ENCODE measurements at places on chromosomes 5 and 9.

DNA sequence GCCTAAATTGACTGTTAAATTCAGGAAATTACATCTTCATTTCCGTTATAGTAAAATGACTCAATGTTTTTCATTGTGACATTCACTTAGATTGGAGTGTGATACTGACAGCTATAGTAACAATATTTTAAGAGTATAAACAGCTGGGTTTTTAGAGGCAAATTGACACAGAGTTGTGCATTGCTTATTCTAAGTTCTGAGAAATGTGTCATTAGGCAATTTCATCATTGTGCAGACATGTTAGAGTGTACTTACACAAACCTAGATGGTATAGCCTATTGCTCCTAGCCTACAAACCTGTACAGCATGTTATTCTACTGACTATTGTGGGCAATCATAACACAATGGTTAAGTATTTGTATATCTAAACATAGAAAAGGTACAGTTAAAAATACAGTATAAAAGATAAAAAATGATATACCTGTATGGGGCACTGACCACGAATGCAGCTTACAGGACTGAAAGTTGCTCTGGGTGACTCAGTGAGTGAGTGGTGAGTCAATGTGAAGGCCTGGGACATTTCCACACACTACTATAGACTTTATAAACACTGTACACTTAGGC, 132.7 kb downstream of the PDE4D start:
- no peak for DNase-seq

- no peak for DNase-seq
These were observed 460 bp upstream of the ACO1 start for GRCh38 chr9:32384002-32384363.

DNA sequence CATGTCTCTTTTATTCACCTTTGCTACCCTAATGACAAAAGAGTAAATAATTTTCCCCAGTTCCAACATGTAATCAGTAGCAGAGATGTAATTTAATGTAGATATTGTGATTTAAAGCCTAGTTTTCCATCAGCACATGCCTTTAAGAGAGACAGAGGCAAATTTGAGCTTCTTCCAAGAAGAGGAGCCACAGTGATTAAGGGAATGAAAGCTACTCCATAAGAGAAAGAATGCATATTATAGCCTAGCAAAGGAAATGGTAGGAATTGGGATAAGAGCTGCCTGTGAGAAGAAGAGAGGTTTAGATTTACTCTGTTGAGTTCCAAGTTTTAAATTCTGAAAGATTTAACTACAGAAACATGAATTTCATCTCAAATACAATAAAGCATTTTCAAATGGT, 591.0 kb upstream of the DMAC1 start:
- DNase-seq, result no peak

DNA sequence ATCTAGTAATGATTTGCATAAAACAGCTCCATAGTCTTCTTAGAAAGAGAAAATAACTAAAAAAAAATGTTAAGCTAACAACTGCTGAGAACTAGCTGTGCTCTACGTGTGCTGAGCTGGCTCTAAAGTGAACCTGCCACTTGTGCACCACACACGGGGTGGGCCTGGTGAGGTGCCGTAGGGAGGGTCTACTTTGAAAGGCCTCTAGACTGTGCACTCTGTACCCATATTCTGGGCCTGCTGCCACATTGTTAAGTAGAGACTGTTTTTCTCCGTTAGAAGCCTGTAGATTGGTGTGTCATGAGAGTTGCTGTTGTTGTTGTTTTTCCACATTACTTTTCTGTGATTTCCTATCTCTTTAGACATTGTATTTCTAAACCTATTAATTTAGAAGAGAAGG, 93.9 kb downstream of the CD180 start:
- no peak for DNase-seq

GRCh38 chr5:176922817-176923216, 23.7 kb upstream of the HK3 start:
- no peak for DNase-seq

DNA sequence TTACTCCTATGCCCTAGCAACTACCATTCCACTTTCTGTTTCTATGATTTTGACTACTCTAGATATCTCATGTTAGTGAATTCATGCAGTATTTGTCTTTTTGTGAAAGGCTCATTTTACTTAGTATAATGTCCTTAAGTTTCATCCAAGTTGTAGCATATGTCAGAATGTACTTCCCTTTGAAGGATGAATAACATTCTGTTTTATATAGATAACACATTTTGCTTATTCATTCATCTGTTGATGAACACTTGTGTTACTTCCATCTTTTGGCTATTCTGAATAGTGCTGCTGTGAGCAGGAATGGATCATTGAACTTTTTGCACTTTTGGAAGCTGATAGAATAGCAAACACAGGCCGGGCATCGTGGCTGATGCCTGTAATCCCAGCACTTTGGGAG, 140.2 kb upstream of the MYO10 start:
- DNase-seq, result no peak

GRCh38 chr9:108727580-108728111, 128.1 kb downstream of the ACTL7B start:
- no peak for DNase-seq

- no peak for DNase-seq
These were observed 36.0 kb upstream of the BARHL1 start for GRCh38 chr9:132546148-132547051.

DNA sequence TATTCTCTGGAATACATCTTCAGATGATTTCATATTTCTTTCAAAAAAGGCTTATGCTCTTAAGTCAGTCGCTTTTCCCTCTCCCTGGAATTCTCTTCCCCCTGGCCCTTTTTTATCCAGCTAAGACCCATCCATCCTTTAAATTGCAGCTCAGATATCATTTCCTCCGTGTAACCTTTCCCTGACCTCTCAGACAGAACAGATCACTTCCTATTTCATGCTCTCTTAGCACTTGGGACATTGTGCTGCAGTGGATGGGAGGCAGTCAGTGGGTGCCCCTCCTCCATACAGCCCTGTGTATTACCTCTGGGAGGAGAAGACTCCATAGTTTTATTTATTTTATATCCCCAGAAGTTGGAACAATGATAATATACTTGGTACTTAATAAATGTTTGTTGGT, 423.4 kb downstream of the ISL1 start:
- no peak for DNase-seq

DNA sequence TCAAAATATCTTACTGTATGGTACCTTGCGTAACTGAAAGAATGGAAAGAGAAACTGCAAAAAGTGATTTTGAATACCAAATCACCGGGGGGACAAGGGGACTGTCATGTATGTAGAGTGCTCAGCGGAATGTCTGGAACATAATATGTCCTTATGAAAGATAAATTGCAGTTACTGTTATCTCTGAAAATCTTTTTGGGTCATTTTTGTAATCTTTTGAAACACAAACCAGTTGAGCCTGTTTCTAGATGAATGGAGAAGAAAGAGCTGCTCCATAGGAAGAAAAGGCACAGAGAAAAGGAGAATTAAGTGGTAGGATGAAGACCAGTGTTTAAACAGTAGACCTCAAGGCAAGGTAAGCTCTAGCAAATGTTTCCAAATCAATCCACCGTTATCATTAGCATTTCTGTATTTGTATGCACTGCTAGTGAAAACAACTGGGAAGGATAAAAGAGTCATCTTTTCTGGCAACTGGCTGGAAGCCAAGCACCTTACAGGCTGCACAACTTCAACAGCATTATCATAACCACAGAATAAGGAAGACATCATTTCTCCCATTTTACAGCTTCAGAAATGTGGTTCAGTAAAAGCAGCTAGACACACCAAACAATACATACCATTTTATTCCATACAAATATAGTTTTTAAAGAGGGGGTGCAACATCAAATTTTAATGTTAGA, 158.5 kb downstream of the TRPM3 start:
- no peak for DNase-seq

DNA sequence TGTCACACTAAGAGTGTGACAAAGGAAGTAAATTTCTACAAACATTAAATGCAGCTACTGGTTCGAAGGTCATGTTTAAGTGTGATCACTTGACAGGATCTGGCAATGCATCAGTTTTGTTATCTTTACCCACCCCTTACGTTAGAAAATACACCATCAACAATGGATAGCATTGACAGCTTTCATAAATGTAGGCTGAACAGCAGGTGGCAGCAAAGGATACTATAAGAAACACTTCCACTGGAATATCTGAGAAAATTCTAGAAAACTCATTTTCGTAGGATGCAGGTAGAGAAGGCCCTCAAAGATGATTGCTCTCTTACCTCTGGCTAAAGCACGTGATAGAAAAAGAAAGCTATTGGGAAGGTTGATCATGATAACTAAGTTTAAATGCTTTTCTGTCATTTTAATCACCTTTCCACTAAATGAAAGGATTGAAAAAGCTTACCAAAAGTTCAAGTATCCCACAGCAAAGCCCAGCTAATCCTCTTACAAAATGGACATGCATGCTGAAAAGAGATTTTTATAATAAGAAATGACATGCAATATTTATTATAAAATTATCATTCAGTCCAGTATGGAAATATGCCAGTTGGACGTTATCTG, 292.5 kb downstream of the PARP8 start:
- no peak for DNase-seq

DNA sequence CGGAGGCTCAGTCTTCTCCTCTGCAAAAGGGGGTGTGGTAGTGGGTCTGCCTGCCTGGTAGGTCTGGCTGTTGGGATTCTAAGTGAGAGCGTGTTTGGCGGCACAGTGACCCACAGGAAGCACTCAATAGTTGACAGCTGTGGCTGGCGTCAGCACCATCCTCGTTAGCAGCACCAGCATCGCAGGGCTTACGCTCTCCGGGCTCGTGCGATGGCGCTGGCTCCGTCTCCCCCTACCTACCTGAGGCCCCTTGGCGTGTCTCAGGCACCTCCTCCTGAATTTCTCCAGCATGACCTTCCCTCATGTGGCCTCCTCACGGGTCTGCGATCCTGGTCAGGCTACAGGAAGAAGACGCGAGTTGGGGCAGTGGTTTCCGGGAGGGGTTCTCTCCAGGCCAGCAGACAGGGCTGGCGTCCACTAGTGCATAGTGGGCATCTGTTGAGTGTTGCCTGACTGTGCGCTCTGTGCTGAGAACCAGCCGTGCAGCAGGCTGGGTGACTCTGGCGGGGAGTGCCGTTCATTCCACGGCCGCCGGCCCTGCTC, 66.9 kb downstream of the HMCN2 start:
- no peak for DNase-seq

GRCh38 chr9:135260221-135261180, 173.0 kb downstream of the OLFM1 start:
- DNase-seq, result no peak

- no peak for DNase-seq
These were observed 246.7 kb downstream of the ADAMTSL1 start for GRCh38 chr9:18720691-18721090.

DNA sequence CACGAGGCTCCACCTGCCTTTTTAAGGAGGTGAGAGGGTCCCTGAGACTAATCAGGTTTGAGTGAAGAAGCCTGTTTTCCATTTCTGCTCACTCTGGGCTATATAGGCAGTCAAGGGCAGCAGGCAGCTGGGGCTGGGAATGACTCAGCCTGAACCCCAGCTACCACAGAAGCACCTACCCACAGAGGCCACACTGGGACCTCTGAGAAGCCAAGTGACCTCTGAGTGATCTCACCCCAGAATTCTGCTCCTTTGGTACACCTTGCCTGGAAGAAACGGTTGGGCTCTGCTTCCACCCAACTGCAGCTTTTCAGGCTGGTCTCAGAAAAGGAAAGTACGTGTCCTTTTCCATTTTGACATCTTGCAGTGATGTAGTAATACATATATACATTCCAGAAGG, 6.8 kb downstream of the FAM219A start:
- no peak for DNase-seq

DNA sequence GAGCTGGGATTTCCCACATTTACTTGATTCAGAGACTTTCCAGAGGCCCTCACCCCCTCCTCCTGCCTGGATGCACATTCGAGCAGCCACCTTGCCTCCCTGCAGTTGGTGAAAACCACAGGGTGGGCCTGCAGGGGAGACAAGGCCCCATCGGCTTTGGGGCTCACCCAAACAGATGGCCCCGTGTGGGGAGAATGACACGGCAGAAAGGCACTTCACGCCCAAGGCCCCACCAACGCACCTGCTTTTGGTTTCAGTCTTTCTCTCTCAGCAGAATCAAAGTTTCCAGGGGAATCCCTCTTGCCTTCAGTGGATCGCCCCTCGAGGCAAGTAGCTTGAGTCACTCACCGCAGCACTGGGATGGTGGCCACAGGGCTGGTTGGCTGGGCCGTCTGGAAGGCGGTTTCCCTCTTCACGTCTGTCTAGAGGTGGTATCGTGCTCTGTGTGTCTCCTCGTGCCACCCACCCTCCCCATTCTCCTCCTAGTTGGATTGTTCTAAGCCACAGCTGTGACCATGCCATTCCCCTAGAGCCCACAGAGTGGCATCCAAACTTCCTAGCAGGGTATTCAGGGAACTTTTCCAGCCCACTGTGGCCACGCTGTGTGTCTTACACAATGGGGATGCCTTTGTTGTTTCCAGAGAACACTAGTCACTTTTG, 31.8 kb downstream of the SEC61B start:
- DNase-seq, result peak; percentile 78

GRCh38 chr9:131918481-131918880, 161.2 kb downstream of the MED27 start:
- no peak for DNase-seq

GRCh38 chr5:147751156-147751830, 31.2 kb downstream of the JAKMIP2 start:
- no peak for DNase-seq

GRCh38 chr5:90279091-90279490, 130.5 kb downstream of the CETN3 start:
- DNase-seq, result no peak

DNA sequence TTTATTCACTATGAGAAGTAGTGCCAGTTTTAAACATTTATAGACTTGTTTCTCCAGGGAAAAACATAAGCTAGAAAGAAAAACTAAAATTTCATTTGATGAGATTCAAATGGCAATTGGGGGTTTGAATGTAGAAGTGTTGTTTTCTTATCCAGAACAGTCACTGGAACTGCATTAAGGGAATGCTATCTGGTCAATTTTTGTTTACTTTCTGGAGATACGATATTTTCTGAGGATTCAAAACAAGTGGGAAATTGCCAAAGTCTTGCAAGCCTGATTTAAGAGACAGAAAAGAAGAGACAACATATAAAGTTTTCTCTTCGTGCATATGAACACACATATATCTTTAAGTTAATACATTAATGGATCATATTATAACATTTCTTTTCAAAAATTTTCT, 118.4 kb downstream of the NXNL2 start:
- DNase-seq, result no peak

DNA sequence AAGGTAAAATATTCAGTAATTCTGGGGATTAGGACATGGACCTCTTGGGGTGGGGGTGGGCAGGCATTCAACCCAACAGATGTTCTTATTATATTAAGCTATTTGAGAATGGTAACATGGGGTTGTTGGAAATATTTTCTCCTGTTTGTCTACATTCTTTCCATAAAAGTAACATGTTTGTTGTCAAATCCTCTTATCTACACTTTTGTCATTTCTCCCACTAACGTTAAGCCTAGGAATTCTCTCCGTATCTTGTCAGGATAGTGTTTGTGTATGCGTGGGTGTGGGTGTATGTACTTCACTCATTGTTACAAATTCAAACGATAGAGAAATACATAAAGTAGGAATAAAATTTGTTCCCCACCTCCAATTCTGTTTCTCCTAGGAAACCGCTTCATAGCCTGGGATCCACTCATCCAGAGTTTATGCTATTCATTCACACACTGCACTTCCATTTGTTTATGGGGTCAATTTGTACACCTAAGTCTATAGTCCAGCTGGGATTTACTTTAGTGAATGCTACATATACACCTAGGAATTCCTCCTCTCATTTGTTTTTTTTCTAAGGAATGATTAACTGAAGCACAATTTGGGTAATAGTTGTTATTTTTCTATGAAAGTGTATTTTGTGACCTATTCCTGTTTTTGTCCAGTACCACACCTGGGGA, 216.8 kb downstream of the DCP2 start:
- DNase-seq, result no peak

GRCh38 chr9:5099466-5099865, 86.0 kb downstream of the INSL6 start:
- no peak for DNase-seq

All from stimulated activated CD4-positive, alpha-beta T cell treated with anti-CD3 and anti-CD28 coated beads, TNF-alpha, amount 100 ng/mL, for 48 hours (primary cell).